ENCODE measurements at places on chromosomes 5 and 9. TPM values are rescaled to one million over a fixed set of nuclear protein-coding genes. Genes with fewer than 3 reads are reported as not detected.

FCHO2 gene
- total RNA-seq, result 6.6 TPM

CFAP77 gene
- 0.19 TPM for total RNA-seq

SPINK1 gene
- total RNA-seq, result 3.1 TPM

CDH9 gene
- total RNA-seq, result 0.96 TPM

SHROOM1 gene
- total RNA-seq, result 0.77 TPM

AJM1 gene
- 1.9 TPM for total RNA-seq

MEF2C gene
- 8.6 TPM for total RNA-seq

FOXD4L4 gene
- total RNA-seq, result 2.0 TPM

CCL21 gene
- total RNA-seq, result not detected

NDST1 gene
- 29.6 TPM for total RNA-seq

MAST4 gene
- 8.1 TPM for total RNA-seq

ANKRA2 gene
- total RNA-seq, result 36.1 TPM

OBP2A gene
- total RNA-seq, result not detected

ASTN2 gene
- total RNA-seq, result 19.6 TPM

PCDHGA3 gene
- 3.4 TPM for total RNA-seq

SPRY4 gene
- 2.1 TPM for total RNA-seq

MYO10 gene
- total RNA-seq, result 57.0 TPM

CCDC187 gene
- total RNA-seq, result 1.1 TPM

GARIN3 gene
- total RNA-seq, result 0.36 TPM

ZBED3 gene
- total RNA-seq, result 5.0 TPM

SHOC1 gene
- total RNA-seq, result 0.10 TPM

SPINK5 gene
- 0.23 TPM for total RNA-seq

Data from motor neuron (in vitro differentiated cells).